ENCODE measurements at places on chromosomes 12 and 14.
A peak's percentile ranks its signal among the peaks of the same experiment; 100 is the strongest.

- no peaks in the 10 kb centered on the region for H3K4me1 ChIP-seq
- H3K27ac ChIP-seq: no peak overlapping the region
- H3K27me3 ChIP-seq: no peaks in the 10 kb centered on the region
- H3K36me3 ChIP-seq: no peaks in the 10 kb centered on the region
- no peak for DNase-seq
- H3K4me3 ChIP-seq: no peak overlapping the region
Observed at GRCh38 chr12:68240975-68241374, 12.4 kb downstream of the IL22 start.

- H3K27ac ChIP-seq: no peak overlapping the region
- no peaks in the 10 kb centered on the region for H3K27me3 ChIP-seq
- H3K4me3 ChIP-seq: no peak overlapping the region
- H3K36me3 ChIP-seq: peaks cover 33% of the 10 kb centered on the region
Observed at GRCh38 chr12:111777345-111778045, 10.8 kb downstream of the ALDH2 start.

DNA sequence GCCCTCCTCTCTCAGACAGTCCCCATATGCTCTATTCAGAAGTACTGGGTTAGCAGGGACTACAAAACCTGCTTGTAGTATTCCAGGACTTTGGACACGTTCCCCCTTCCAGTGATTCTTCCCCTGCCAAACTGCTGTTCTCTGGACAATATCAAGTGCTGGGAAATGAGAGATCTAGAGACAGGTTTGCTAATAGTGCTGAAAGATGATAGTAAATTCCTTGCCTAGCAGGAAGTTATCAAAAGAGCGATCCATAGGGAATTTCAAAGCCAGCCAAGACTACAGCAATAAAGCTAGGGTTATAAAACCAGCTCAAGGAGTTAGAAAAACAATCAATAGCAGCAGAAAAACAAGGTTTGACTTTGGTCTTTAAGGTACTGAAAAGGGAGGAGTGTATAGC, 15.2 kb downstream of the SLC7A8 start:
- H3K27me3 ChIP-seq: no peaks in the 10 kb centered on the region
- peaks cover 2% of the 10 kb centered on the region for H3K36me3 ChIP-seq
- no peaks in the 10 kb centered on the region for H3K4me1 ChIP-seq
- no peak for DNase-seq

DNA sequence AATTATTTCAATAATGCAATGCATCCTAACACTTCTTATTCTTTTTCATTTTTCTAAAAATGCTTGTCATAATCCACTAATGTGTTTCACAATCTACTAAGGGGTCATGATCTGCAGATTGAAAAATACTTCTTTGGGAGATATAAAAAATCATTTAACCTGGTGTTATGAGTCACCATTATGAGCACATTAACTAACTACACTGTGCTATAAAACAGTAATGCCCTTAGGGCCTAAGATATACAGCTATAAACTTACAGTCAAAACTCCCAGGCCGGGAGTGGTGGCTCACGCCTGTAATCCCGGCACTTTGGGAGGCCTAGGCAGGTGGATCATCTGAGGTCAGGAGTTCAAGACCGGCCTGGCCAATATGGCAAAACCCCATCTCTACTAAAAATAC, 14.2 kb downstream of the ATXN2 start:
- DNase-seq: no peak
- H3K4me3 ChIP-seq: no peak overlapping the region
- H3K4me1 ChIP-seq: peaks cover 3% of the 10 kb centered on the region
- H3K27me3 ChIP-seq: no peaks in the 10 kb centered on the region
- H3K27ac ChIP-seq: no peak overlapping the region

- H3K27me3 ChIP-seq: no peaks in the 10 kb centered on the region
- DNase-seq: no peak
- H3K4me3 ChIP-seq: no peak overlapping the region
- peaks cover 13% of the 10 kb centered on the region for H3K36me3 ChIP-seq
- H3K27ac ChIP-seq: no peak overlapping the region
Observed at GRCh38 chr14:99537399-99537798, 56.2 kb downstream of the CCNK start.

- H3K27ac ChIP-seq: no peak overlapping the region
- H3K4me1 ChIP-seq: peaks cover 8% of the 10 kb centered on the region
- no peaks in the 10 kb centered on the region for H3K36me3 ChIP-seq
- no peaks in the 10 kb centered on the region for H3K27me3 ChIP-seq
- no peak overlapping the region for H3K4me3 ChIP-seq
Observed at GRCh38 chr14:99183311-99183710, 88.7 kb downstream of the BCL11B start.

DNA sequence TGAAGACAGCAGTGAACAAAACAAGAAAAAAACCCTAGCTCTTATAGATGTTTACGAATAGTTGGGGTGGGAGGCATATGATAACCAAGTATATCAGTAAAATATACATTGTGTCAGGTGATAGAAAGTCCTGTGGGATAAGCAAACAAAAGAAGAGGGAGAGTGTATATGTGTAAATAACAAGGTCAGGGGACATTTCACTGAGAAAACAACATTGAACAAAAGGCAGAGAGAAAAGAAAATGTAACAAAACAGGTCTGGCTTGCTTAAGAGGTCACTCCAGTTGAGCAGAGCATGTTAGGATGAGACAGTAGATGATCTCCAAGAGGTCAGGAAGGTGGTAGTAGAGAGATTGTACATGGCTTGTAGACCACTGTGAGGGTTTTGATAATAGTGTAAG, 304.1 kb downstream of the ACSS3 start:
- no peaks in the 10 kb centered on the region for H3K27me3 ChIP-seq
- no peaks in the 10 kb centered on the region for H3K36me3 ChIP-seq
- H3K27ac ChIP-seq: no peak overlapping the region

GRCh38 chr12:26011099-26011498, 52.6 kb downstream of the RASSF8 start:
- H3K27me3 ChIP-seq: no peaks in the 10 kb centered on the region
- H3K36me3 ChIP-seq: no peaks in the 10 kb centered on the region
- no peak overlapping the region for H3K4me3 ChIP-seq
- DNase-seq: no peak
- H3K4me1 ChIP-seq: no peaks in the 10 kb centered on the region
- no peak overlapping the region for H3K27ac ChIP-seq

- H3K27ac ChIP-seq: no peak overlapping the region
- no peaks in the 10 kb centered on the region for H3K27me3 ChIP-seq
- peaks cover 14% of the 10 kb centered on the region for H3K4me1 ChIP-seq
- DNase-seq: no peak
- no peaks in the 10 kb centered on the region for H3K36me3 ChIP-seq
- no peak overlapping the region for H3K4me3 ChIP-seq
Observed at GRCh38 chr12:104569346-104570173, 112.8 kb downstream of the CHST11 start.

- no peak overlapping the region for H3K4me3 ChIP-seq
- no peaks in the 10 kb centered on the region for H3K36me3 ChIP-seq
- DNase-seq: no peak
- H3K27ac ChIP-seq: no peak overlapping the region
- no peaks in the 10 kb centered on the region for H3K4me1 ChIP-seq
- H3K27me3 ChIP-seq: no peaks in the 10 kb centered on the region
Observed at GRCh38 chr14:35245051-35245450, 47.1 kb upstream of the PSMA6 start.

DNA sequence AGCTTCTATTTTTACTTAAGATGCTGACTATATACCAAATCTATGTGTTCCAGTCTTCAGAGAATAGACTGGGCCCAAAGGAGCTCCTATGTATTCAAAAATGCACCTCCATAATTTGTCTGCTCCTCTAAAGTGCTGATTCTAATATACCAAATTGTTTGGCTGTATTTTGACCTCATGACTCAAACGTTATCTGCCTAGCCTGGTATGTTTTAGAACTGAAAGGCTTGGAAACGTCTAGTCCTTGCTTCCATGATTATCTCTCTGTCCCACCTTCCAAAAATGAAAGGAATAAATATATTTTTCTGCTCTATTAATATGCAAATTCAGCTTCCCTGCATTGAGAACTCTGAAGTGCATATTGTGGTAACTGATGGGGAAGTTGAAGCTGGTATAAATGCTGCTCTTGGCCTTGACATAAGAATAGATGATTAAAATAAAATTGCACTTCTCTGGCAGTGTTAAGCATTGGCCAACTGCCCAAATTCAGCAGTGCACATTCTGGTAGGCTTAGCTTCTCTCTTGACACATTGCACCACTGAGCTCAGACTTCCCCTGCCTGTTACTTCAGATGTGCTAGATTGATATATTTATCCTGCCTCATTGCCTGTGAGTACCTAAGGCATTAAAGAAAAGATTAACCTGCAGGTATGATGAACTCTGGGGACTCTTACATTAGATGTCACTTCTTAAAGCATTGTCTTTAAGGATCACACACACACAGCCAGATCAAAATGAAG, 882.3 kb downstream of the RPS29 start:
- H3K27me3 ChIP-seq: no peaks in the 10 kb centered on the region
- no peaks in the 10 kb centered on the region for H3K4me1 ChIP-seq
- H3K36me3 ChIP-seq: no peaks in the 10 kb centered on the region
- H3K4me3 ChIP-seq: no peak overlapping the region
- DNase-seq: no peak

- DNase-seq: no peak
- H3K27me3 ChIP-seq: no peaks in the 10 kb centered on the region
- peaks cover 20% of the 10 kb centered on the region for H3K36me3 ChIP-seq
- peaks cover 57% of the 10 kb centered on the region for H3K4me1 ChIP-seq
Observed at GRCh38 chr14:77025744-77026165, 2.8 kb downstream of the IRF2BPL start.

GRCh38 chr14:68683326-68683725, 109.5 kb downstream of the ZFP36L1 start:
- no peaks in the 10 kb centered on the region for H3K27me3 ChIP-seq
- H3K4me3 ChIP-seq: no peak overlapping the region
- no peaks in the 10 kb centered on the region for H3K36me3 ChIP-seq
- DNase-seq: no peak
- H3K4me1 ChIP-seq: peaks cover 39% of the 10 kb centered on the region
- H3K27ac ChIP-seq: peak overlapping the region; percentile 69

DNA sequence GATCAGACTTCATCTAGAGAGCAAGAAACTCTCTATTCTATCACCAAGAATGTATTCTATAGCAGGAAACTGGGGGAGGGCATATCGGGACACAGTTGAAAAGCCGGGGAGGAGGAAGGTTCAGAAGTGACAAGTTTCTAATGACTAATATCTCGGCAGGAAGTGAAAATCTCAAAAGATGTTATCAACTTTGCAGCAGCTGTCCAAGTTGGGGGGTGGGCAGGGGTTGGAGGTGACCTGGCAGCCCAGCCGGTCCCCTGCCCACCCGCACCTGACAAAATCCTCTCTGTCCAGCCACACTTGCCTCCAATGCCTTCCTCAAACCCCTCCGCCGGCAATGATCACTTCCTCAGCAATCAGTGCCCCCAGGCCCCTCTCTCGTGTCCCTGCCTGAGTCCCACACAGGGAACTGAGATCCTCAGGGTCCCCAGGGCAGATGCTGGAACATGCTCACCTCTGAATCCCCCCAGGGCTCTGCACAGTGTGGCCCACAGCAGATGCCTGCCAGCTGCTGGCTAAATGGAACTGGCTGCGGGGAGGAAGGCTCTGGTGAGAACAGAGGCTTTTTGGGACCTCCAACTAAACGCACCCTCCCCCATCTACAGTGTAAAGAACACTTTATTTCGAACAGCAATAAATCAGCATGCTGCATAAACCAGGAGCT, 43.9 kb downstream of the CCDC88C start:
- no peak for DNase-seq
- H3K36me3 ChIP-seq: peaks cover 3% of the 10 kb centered on the region
- H3K4me1 ChIP-seq: peaks cover 94% of the 10 kb centered on the region
- H3K4me3 ChIP-seq: no peak overlapping the region

DNA sequence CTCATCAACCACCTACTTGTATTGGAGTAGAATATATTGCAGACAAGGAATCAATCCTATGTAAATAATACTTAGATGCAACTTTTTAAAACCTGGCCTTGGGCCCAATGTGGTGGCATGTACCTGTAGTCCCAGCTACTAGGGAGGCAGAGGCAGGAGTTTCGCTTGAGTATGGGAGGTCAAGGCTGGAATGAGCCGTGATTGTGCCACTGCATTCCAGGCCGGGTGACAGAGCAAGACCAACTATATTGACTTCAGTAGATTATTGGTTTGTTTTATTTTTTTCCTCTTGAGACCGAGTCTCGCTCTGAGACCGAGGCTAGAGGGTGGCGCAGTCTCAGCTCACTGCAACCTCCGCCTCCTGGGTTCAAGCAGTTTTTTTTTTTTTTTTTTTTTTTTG, 3.6 kb downstream of the LARP4 start:
- no peaks in the 10 kb centered on the region for H3K27me3 ChIP-seq
- H3K4me1 ChIP-seq: no peaks in the 10 kb centered on the region
- no peaks in the 10 kb centered on the region for H3K36me3 ChIP-seq
- no peak overlapping the region for H3K4me3 ChIP-seq

- no peak overlapping the region for H3K27ac ChIP-seq
- H3K27me3 ChIP-seq: no peaks in the 10 kb centered on the region
- no peaks in the 10 kb centered on the region for H3K4me1 ChIP-seq
- H3K36me3 ChIP-seq: no peaks in the 10 kb centered on the region
- H3K4me3 ChIP-seq: no peak overlapping the region
Observed at GRCh38 chr12:68428211-68428610, 96.0 kb upstream of the MDM1 start.

DNA sequence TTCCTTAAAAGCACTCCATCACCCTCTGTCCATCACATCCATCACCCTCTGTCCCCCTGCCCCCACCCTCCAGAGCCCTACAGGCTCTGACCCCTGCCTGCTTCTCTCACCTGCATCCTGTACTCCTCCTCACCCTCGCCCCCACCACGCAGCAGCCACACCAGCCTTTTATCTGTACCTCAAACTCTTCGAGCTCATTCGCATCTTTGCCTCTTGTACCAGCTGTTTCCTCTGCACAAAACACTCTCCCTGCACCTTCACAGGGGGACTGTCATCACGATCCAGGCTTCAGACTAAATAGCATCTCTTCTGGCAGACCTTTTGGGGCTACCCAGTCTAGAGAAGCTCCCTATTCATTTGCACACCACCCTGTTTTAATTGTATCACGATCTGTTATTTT, 24.1 kb downstream of the TMEM229B start:
- peaks cover 3% of the 10 kb centered on the region for H3K4me1 ChIP-seq
- no peaks in the 10 kb centered on the region for H3K36me3 ChIP-seq
- H3K4me3 ChIP-seq: no peak overlapping the region
- no peak for DNase-seq
- no peaks in the 10 kb centered on the region for H3K27me3 ChIP-seq

- no peak overlapping the region for H3K27ac ChIP-seq
- H3K36me3 ChIP-seq: no peaks in the 10 kb centered on the region
- no peak for DNase-seq
Observed at GRCh38 chr14:105046891-105047282, 18.3 kb downstream of the GPR132 start.

DNA sequence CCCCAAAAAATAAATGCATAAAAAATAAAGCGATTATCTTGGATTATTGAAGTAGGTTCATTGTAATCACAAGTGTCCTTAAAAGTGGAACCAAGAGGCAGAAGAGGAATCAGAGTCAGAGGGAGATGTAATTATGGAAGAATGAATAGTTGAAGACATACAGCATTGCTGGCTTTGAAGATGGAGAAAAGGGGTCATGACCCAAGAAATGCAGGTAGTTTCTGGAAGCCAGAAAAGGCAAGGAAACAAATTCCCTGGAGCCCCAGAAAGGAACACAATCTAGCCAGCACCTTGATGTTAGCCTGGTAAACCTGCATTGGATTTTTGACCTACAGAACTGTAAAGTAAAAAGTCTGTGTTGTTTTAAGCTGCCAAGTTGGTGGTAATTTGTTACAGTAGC, 57.5 kb upstream of the PTGR2 start:
- no peak overlapping the region for H3K4me3 ChIP-seq
- peaks cover 26% of the 10 kb centered on the region for H3K4me1 ChIP-seq
- peak overlapping the region; percentile 80 for H3K27ac ChIP-seq

GRCh38 chr12:8606890-8607289, 5.8 kb downstream of the AICDA start:
- H3K27ac ChIP-seq: no peak overlapping the region
- no peak for DNase-seq
- no peaks in the 10 kb centered on the region for H3K36me3 ChIP-seq
- no peaks in the 10 kb centered on the region for H3K4me1 ChIP-seq
- H3K4me3 ChIP-seq: no peak overlapping the region

Measured in spinal cord (tissue), 10 donors.